ENCODE measurements at places on chromosomes 6 and 20. TPM values are rescaled to one million over a fixed set of nuclear protein-coding genes. Genes with fewer than 3 reads are reported as not detected.

DNAH8 gene
- total RNA-seq = not detected

RTN4IP1 gene
- 5.3 TPM for total RNA-seq

CPNE5 gene
- total RNA-seq = 0.29 TPM

CST4 gene
- total RNA-seq = not detected

PACSIN1 gene
- 0.46 TPM for total RNA-seq

IMPG1 gene
- total RNA-seq = not detected

TP53TG5 gene
- total RNA-seq = not detected

SRXN1 gene
- 17.7 TPM for total RNA-seq

CDH26 gene
- total RNA-seq = 0.34 TPM

DNA sequence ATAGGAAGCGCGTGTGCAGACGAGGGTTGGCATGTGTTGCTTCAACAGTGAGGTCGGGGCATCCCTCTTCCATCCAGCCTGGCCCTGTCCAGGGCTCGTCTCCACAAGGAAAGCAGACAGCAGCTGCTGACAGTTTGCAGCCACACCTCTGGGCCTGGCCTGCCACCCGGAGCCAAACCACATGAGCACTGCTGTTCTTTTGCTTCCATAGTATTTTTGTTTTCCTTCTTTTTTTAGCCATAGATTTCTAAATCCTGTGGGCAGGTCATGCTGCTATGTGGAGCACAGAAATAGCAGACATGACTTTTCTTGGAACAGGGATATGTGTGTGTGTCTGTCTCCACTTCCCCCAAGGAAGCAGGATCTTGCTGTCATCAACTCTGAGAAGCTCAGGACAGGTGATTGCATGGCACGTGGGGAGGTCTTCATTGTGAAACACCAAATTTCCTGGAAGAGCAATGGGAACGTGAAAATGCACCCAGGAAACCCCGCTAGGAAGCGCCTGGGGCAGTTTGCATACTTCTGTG lies 167.4 kb downstream of the DTNBP1 start:
- no peak for DNase-seq

DNA sequence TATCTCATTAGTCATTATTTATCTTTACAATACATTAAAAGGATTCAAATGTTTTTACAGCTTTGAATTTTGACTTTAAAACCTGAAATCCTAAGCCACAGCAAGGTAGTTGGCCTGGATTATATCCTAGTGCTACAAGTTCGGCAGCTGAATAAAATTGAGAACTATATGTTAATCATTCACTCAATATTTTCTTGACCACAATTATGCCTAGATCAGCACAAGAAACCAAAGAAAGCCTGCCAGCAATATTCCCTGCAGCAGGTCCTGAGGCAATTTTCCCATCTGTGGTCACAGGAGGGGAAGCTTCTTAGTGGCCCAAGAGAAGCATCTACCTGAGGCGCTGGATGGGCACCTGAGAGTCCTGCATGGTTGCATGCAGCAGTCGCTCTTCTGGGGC lies 183.5 kb downstream of the GMDS start:
- DNase-seq = peak; percentile 56

- DNase-seq = peak; percentile 26
These were observed 988 bp downstream of the TXNDC5 start for GRCh38 chr6:7909323-7910276.

DNA sequence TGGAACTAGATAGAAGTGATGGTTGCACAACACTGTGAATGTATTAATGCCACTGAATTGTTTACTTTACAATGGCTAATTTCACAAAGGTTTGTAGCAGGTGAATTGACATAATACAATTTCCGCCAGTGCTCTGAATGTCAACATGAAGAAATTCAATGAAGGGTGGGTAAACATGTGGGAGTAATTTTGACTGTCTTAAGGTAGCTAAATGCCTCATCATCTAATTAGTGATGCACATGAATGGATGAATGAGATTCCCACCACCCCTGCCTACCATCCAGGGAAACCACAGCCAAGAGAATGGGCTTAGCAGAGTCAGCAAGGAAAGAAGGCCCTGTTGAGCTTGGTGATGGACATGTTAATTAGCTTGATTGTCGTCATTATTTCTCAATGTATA lies 275.3 kb downstream of the ALDH8A1 start:
- DNase-seq = no peak

- no peak for DNase-seq
These were observed 116.0 kb downstream of the SYCP2 start for GRCh38 chr20:59817406-59817805.

GRCh38 chr6:53239526-53239925 lies 90.9 kb upstream of the GCM1 start:
- no peak for DNase-seq

DNA sequence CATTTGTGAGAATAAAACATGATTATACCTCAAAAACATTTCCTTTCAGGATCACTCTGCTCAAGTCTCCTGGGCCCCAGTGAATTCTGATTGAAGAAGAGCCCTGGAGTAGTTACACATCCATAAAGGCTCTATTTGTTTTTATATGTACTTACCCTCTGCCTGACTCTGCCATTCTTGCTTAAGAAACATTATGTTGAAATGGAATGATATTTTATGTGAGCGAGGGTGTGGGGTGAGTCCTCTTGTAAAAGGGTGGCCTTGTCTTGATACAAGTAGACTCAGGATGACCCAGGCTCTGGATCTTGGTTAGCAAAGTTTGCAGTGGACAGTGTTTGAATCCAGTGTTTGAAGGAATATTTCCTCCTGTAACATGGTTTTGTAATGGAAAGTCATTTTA lies 215.4 kb upstream of the PREP start:
- DNase-seq = no peak

- no peak for DNase-seq
These were observed 37.8 kb downstream of the FAM184A start for GRCh38 chr6:119040636-119041035.

DNA sequence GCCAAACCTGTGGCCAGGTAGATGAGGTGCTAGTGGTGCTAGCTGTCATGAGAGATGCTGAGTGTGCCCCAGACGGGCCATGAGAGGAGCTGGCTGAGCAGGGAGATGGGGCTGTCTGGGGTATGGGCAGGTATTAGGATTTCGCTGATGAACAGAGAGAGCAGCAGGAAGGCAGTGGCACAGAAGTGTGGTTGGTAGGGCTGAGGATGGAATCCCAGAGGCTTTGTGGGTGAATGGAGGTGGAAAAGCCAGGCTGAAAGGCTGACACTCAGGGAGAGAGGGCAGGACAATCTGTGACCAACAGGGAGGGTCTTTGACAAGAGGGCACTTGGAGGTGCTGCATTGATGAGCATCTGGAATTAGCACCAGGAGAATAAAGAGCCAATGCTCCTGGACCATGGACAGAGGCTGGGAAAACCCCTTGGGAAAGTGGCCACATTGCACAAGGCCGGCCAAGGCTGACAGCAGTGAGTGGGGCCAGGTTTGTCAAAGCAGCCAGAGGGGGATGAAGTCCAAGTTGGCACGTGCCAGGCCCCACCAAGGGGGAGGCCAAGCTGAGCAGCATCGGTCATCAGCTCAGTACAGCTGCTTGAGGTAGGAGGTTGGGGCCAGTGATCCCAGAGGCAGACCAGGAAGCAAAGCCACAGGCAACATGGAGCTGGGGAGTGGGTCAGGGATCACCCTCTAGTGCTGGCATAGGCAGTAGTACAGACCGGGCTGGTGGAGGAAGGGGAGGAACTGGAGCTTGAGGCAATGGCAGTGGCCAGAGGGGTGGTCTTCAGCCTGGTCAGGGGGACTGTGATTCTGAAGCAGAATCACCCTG lies 19.7 kb upstream of the SGK2 start:
- no peak for DNase-seq

DNA sequence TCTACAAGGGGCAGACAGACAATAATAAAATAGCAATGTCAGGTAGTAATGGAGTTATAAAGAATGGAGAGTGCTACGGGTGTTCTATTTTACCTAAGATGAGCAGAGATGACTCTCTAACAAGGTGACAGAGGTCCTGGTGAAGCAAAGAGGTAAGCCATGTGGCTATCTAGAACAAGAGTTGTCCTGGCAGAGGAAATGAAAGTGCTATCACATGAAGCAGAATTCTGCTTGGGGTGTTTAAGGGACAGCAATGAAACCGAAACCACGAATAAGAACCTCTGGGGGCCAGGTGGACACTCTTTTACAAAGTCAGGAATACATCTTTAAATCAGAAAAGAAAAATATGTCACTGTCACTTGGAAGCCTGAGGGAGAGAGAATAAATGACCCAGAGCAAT lies 37.9 kb upstream of the IRAK1BP1 start:
- no peak for DNase-seq

DNA sequence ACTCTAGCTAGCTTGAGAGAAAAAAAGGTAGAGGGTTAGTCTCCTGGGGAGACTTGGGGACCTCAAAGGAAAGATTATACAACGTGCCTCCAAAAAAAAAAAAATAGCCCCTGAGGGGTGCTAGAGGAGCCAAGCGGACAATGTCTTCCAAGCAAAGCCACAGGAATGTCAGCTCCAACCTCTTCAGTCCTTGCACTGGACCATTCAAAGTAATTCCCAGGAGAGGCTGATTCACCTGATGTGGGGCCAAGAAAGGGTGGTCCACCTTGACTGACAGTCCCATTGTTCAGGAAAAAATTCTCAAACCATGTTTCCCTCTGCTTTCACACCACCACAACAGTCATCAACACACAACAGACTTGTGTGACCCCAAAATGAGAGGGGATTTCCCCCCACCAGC lies 30.7 kb downstream of the ASIP start:
- peak; percentile 90 for DNase-seq

GRCh38 chr6:26367114-26367513 lies 2.1 kb downstream of the BTN3A2 start:
- DNase-seq = no peak

- DNase-seq = no peak
These were observed 310.2 kb downstream of the TSHZ2 start for GRCh38 chr20:53282217-53282955.

DNA sequence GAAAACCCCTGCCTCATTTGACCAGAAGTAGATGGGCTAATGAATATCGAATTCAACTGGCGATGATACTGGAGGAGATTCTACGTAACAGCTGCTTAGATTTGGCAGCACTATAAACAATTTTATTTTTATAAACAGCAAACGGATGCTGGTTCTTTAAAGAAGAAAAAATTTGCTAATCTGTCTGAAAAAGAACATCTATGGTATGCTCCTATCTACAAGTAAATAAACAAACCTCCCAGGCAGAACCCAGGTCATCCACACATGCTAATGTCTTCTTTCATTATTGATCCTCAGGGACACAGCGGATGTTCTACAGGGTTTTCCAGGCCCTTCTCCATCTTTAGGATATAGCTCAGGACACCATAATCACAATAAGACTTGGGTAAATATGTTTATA lies 291.3 kb downstream of the ALDH8A1 start:
- no peak for DNase-seq

DNA sequence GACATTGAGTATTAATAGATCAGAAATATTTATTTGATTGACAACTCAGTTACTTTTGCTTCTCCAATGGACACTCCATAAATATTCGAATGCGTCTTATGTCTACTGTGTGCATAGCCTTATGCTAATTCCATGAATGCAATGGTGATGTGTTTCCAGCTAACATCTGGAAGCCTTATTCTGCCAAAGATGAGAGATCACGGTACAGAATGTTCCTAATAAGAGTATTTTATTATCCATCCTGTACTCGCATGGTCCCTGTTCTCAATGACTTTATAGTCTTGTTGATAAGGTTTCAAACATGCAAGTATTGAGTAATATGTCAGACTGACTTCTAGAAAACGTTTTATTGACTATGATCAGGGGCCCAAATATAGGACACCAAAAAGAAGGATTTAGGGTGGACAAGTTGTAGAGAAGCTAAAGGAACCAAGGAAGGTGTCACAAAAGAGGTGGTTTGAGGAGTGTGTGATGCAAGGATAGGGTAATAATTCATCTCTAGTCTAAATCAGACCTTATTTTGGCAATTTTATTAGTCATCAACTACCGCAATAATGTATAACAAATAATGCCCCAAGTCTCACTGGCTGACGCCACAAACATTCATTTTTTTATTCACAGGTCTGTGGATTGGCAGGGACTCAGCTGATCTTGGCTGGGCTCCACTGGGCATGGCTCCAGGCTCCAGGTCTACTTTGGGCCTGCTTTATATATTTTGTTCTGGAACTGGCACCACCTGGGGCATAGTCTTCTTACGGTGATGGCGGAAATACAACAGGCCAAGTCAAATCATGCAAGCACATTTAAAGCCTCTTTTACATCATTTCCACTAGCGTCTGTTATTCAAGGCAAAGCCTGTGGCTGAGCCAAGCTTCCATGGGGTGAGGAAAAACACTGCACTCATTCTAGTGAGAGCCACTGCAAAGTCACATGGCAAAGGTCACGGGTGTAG lies 24.5 kb upstream of the CD83 start:
- peak; percentile 52 for DNase-seq

DNA sequence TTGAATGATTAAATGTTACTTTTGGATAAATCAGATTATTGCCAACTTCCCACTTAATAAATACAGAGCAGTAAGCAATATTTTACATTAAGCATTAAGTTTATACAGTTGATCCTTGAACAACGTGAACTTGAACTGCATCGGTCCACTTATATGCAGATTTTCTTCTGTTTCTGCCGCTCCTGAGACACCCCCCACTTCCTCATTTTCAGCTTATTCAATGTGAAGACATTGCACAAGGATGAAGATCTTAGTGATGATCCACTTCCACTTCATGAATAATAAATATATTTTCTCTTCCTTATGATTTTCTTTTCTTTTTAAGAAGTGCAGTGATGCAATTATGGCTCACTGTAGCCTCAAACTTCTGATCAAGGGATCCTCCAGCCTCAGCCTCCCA lies 167.2 kb downstream of the LINC00237 start:
- no peak for DNase-seq

DNA sequence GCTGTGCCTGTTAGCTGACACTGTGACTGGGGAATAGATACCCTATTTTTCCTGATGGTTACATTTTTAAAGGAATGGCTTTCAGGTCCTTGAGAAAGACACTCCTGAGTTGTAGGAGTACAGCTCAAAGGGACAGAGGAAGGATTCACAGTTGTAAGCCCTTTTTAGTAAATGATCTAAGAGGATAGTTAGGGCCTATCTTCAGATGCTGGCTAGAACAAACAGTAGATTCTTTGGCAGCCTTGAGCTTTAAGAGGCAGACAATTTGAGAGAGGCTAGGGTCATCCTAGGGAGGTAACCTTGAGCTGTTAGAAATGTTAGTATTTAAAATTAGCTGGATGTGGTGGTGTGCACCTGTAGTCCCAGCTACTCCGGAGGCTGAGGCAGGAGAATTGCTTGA lies 111.5 kb downstream of the ZFAND3 start:
- DNase-seq = no peak

GRCh38 chr6:54981276-54981609 lies 134.7 kb downstream of the FAM83B start:
- no peak for DNase-seq

GRCh38 chr6:147684906-147685305 lies 176.4 kb downstream of the SAMD5 start:
- no peak for DNase-seq

GRCh38 chr20:60013296-60014139 lies 55.3 kb downstream of the CDH26 start:
- no peak for DNase-seq

DNA sequence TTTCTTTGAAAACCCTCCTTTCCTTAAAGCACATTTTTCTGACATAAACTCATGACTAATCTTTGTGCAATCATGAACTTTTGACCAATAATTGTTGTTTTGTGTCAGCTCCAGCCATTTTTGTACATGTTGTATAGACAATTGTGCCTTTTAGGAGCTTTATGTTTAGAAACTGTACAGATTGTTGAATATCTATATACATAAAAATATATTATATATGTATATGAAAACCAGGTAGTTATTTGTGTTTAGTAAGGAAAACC lies 125.7 kb upstream of the EDN1 start:
- no peak for DNase-seq

- peak; percentile 18 for DNase-seq
These were observed 19.3 kb upstream of the WFDC2 start for GRCh38 chr20:45450097-45450818.

GRCh38 chr6:24686946-24687345 lies 20.1 kb downstream of the ACOT13 start:
- DNase-seq = no peak

All from astrocyte (in vitro differentiated cells and primary cell).